ENCODE measurements at places on chromosomes 5 and 9.

DNA sequence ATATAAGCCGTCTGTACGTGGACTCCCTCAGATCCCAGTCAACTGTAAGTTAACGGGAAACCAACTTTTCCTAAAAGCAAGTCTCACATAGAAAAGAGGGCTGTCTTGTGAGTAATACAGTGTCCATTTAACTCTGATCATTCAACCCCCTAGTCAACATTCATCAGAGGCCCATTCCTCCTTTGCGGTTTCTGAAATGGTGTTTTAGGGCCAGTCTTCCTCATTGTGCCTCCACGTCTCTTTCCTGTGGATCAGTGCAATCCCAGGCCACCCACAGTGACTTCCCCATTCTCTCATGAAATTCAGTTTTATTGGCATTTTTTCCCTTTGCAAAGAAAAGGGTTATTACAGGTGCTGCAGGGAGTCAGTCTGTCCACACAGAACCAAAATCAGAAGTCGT lies 261.8 kb downstream of the NR3C1 start:
- DNase-seq: peak; percentile 56

DNA sequence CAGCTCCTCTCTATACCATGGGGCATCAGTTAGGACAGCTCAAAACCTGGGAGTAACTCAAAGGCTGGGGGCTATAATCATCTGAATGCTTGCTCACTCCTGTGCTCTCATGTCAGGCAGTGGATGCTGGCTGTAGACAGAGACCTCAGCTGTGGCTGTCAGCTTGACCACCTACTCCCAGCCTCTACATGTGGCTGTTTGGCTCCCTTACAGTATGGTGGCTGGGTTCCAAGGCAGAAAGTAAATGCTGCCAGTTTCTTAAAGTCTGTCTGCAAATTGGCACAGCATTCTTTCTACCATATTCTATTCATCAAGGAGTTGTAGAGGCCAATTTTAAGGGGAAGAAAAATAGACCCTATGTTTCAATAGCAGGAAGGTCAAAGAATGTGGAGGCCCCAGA lies 66.9 kb downstream of the TMC1 start:
- DNase-seq: no peak

DNA sequence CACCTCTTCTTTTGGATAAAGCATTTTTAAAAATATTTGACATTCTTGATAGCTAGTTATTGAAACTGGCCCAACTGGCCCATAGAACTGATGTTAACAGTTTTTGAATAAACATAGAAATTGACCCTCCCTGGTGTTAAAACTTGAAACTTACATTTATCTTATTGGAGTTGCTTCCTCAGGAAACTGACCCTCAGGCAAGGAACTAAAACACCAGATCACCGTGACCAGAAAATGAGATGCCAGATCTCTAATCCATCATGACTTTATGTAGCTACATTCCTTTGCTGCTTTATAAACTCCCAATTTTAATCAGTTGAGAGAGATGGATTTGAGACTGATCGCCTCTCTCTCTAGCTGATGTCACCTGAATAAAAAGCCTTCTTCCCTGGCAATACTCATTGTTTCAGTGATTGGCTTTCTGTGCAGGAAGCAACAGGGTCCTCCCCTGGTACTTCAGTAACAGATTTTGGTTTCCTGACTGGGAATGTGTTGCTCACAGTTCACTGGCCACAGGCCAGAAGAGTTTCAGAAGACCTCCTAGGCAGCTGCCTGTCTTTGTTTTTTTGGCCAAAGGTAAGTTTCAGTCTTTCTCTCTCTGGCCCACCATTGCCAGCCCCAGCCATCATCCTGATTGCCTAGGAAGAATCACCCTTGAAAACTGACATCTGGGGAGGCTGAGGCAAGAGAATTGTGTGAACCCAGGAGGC lies 212.4 kb downstream of the DTWD2 start:
- DNase-seq: peak; percentile 2

GRCh38 chr5:91170266-91170665 lies 212.9 kb downstream of the ARRDC3 start:
- DNase-seq: peak; percentile 94

DNA sequence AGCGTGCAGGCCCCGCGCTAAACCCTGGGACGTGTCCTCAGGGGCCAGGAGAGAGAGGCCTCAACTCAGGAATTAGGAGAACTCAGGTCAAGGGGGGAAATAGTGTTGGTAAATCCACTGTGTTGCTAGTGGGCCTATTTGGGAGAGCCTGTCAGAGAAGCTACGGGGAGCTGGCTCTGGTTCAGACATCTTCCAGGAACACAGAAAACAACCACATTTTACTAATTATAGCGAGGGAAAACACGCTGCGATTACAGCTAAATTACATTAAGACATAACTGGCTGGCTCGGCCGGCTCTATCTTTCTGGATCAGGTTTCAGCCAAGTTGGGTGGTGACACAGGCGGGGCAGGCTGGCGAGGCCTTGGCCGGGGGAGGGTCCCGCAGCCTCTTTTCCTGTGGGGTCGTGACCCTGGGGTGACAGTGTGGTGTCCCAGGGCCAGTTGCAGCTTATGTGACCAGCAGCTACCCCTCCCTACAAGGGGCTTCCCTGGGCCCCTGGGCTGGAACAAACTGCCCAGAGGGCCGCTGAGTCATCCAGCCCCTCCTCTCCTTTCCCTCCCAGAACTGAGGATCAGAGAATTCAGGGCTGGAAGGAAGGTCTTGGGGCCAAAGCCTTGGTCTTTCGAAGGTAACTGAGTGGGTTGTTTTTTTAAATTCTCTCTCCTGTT lies 75.1 kb downstream of the FGF18 start:
- DNase-seq: peak; percentile 69

GRCh38 chr9:20111173-20111843 lies 322.5 kb upstream of the SLC24A2 start:
- DNase-seq: no peak

DNA sequence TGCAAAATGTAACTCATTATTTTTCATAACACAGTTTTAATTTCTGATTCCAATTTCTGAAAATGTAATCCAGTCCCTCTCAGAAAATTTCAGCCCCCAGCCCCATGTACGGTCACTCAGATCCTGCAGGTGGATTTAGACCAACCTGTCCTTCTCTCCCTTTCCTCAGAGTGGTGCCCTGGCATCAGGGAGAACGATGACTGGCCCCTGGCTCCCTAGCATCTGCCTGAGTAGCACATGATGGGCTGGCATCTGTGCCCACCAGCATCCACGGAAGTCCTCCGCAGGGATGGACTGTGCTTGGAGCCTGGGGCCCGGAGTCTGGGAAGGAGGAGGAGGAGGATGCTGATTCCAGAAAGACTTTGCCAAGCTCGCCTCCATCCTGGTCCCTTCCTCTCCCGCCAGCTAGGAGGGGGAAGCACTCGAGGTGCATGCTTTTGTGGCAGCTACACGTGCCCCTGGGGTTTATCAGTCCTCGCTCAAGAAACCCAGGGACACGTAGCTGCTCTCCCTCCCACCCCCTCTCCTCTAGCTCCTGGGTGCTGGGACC lies 54.4 kb upstream of the RUFY1 start:
- DNase-seq: peak; percentile 15

GRCh38 chr9:36136894-36137391 lies 410 bp downstream of the GLIPR2 start:
- peak; percentile 30 for DNase-seq

DNA sequence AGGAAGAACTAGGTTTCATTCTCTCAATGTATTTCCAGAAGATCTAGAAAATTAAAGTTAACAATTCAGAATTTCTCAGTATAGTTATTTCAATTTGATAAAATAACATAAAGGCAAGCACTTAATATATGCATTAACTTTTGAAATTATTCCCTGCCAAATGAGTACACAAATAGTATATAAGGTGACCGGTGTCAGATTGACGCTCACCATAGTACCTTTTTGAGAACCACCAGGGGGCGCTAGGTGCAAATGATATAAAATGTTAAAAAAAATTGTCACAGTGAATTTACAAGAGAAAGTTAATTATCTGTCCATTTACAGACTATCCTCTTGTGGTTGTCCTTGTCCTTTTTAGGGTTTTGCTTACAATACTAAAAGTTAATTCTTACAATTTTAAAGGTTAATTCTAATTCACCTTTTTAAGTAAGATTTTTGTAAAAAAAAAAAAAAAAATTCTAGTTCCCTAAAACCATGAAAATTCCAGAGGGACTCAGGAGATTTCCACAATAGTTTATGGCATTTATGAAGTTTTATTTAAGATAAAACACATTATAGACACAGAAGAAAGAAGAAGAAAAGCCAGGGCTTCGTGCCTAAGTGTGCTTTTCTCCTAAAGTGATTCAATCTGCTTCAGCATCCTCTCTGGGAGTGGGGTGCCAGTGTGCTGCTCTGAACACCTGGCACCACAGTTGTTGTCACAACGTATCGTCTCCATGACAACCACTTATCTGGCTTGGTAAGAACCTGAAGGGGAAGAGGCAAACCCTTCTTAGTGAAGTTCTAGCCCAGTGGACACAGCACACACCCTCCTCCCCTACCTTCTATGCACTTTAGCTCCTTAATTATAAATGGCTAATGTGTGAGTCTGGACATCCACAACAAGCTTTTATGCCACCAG lies 1.7 kb downstream of the ADAMTS16 start:
- peak; percentile 60 for DNase-seq

DNA sequence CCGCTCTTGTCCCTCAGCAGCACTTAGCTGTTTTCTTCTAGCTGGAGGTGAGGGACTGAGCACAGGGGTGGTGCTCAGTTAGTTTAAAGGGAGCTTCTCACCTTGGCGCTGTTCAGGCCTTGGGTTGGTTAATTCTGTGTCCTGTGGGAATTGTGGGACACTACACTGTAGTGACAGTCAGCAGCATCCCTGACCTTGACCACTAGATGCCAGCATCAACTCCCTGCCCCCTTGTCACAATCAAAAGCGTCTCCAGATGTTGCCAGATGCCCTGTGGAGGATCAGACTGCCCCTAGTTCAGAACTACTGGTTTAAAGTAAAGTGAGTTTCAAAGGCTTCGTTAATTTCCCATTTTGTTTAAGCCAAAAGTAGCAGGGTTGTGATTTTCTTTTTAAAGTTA lies 65.5 kb upstream of the DMRT3 start:
- DNase-seq: no peak

DNA sequence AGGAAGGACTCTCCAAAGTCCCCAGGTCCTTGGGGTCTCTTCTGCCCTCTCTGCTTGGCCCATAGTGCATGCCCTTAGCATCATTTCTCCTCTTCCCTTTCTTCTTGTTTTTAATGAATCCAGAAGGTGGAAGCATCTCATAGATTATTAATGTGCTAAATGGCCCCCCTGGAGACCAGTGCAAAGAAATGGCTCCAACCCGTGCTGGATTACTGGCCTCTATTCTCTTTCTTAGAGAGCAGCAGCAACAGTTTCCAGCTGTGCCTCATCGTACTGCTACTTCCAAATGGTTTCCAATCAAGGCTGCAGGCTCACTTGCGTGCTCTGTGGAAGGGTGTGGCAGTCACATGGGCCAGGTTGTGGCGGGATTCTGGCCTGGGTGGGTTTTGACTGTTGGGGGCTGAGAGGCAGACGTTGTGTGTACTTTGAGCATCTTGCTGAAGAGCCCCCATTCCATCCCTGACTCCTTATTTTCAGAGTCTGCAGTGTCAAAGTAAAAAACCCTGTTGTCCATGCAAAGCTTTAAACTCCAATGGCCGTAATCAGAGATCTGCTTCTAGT lies 139.7 kb downstream of the GABBR2 start:
- DNase-seq: no peak

GRCh38 chr5:33235304-33235703 lies 205.5 kb upstream of the TARS1 start:
- no peak for DNase-seq

- DNase-seq: peak; percentile 85
These were observed 64.2 kb upstream of the ABL1 start for GRCh38 chr9:130770679-130771442.

DNA sequence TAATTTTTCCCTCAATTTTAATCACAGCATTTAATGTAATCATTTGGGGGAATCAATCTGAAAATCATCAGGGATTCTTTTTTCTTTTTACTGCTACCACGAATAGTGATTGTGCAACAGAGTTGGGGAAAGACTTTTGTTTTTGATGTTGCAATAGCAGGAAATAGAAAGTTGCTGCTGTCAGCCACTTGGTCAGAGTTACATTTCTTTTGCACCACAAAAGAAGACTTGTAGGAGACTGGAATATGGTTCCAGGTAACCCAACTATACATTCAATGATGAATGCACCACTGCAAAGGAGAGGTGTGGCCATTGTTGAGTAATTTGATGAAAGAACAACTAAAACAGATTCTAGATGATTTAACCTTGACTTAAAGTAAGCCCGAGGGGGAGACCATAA lies 46.3 kb upstream of the PALM2AKAP2 start:
- no peak for DNase-seq

DNA sequence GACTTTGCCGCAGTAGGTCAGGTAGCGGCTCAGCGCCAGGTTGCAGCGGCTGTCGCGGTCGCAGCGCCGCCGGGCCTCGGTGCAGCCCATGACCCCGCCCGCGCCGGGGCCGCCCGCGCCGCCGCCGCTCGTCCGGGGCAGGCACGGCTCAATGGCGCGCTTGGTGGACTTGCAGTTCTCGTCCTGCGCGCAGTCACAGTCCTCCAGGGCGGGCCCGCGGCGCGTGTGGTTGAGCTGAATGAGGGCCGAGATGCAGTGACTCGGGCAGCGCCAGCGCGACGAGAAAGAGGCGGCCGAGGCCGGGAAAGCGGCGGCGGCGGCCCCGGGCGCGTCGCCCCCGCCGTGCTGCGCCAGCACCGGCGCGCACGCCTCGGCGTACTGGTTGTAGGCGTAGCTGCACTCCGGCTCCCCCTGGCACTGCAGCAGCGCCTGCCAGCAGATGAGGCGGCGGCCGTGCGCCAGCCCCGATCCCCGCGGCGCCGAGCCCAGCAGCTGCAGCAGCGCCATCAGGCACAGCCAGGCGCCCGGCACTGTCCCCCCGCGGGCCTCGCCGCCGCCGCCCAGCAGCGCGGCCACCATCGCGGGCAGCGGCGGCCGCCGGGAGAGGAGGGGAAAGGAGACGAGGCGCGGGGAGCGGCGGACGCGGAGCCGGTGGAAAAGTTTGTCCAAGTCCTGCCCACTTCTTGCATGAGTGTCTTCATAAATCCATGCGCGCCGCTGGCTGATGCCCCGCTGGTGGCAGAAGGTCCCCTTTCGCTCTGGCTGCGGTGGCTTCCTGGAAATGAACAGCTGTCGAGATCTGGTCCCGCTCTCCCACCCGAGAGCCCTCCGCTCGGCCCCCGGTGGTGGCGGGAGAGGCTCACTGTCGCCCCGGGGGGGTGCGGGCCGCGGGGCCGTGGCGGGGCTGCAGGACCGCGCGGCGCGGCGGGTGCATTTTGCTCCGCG lies 833 bp downstream of the GAS1 start:
- peak; percentile 88 for DNase-seq

Measured in common myeloid progenitor, CD34-positive (primary cell).